Activated T-helper 2 cell treated with anti-CD3 and anti-CD28 coated beads, Interferon-gamma antibody, Interleukin-2, Interleukin-4, amounts not matched to agents 10 μg/mL and 5 μg/mL and 100 μg/mL, durations not matched to agents 14 hours and 24 hours and 36 hours (primary cell): ENCODE measurements at places on chromosomes 2 and 18. TPM values are rescaled to one million over a fixed set of nuclear protein-coding genes. Genes with fewer than 3 reads are reported as not detected.

DNA sequence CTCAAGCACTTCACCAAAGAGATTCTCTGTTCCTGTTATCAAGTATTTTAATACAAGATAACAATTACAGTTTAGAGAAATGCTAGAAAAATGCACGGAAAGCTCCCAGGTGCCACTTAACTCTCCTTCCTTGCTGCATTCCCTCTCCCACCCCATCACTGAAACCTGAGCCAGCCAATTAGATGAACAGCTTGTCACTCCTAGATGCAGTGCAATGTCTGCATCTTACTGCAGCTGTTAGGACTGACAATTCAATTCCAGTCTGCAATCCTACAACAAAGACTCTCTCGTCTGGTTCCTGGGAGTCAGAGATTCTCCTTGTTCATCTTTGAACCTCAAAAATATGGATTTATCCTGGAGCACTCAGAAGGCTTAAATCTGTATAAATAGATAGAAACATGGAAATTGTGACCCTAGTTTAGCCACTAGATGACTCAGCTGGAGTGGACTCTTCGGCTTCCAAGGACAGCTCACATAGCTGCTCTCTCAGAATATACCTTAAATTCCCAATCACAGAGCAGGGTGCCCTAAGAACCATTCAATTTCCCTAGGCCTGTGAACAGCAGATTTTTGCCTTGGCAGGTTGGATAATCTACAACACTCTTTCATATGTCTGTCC is 311.1 kb downstream of the NRXN1 start:
- DNase-seq = no peak
- H3K27ac ChIP-seq = no peak overlapping the region
- H3K4me3 ChIP-seq = no peak overlapping the region
- H3K4me1 ChIP-seq = no peaks in the 10 kb centered on the region

GRCh38 chr2:81481994-81482368 is 1177.4 kb upstream of the LRRTM1 start:
- no peak overlapping the region for H3K27ac ChIP-seq
- no peak for DNase-seq
- H3K36me3 ChIP-seq = no peaks in the 10 kb centered on the region
- H3K4me1 ChIP-seq = no peaks in the 10 kb centered on the region
- H3K4me3 ChIP-seq = peak overlapping the region; percentile 30

DNA sequence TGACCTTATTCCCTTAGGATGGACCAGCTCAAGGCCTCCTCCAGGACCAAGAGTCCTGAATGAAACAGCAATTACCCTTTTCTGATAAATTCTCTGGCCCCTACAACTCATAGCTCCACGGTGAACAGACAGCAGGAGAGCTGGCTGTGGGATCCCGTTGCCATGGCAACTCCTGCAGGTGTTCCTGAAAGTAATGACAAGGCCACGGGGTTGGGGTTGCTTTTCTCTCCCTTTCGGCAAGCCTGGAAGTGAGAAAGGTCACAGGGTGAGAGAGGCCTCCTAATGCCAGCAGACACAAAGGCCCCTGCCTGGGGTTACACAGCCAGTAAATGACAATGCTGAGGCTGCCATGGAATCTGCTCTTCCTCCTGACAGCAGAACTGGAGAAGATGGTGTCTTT is 403.0 kb downstream of the NBAS start:
- H3K4me3 ChIP-seq = no peak overlapping the region
- H3K27me3 ChIP-seq = peaks cover 27% of the 10 kb centered on the region
- H3K4me1 ChIP-seq = peaks cover 11% of the 10 kb centered on the region
- H3K36me3 ChIP-seq = no peaks in the 10 kb centered on the region
- no peak overlapping the region for H3K27ac ChIP-seq

DNA sequence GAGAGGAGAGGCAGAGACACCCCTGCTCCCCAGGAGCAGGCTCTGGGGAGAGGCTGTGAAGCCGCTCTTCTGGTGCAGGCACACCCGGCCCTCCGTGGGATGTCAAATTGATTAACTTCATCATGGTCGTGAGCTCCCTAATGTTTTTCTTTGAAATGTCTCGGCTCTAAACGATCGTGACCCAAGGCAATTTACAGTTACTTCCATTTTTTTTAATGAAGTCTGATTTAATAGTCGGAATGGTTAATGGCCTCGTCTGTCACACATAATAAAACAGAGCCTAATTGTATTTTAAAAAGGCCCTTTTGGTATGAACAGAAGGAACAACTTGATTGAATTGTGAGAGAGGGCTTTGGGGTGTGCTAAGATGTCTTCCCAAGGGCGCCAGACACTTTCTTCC is 130.2 kb downstream of the SMAD2 start:
- no peak overlapping the region for H3K4me3 ChIP-seq
- H3K27me3 ChIP-seq = peaks cover 12% of the 10 kb centered on the region
- DNase-seq = no peak
- H3K36me3 ChIP-seq = no peaks in the 10 kb centered on the region
- no peak overlapping the region for H3K27ac ChIP-seq

DNA sequence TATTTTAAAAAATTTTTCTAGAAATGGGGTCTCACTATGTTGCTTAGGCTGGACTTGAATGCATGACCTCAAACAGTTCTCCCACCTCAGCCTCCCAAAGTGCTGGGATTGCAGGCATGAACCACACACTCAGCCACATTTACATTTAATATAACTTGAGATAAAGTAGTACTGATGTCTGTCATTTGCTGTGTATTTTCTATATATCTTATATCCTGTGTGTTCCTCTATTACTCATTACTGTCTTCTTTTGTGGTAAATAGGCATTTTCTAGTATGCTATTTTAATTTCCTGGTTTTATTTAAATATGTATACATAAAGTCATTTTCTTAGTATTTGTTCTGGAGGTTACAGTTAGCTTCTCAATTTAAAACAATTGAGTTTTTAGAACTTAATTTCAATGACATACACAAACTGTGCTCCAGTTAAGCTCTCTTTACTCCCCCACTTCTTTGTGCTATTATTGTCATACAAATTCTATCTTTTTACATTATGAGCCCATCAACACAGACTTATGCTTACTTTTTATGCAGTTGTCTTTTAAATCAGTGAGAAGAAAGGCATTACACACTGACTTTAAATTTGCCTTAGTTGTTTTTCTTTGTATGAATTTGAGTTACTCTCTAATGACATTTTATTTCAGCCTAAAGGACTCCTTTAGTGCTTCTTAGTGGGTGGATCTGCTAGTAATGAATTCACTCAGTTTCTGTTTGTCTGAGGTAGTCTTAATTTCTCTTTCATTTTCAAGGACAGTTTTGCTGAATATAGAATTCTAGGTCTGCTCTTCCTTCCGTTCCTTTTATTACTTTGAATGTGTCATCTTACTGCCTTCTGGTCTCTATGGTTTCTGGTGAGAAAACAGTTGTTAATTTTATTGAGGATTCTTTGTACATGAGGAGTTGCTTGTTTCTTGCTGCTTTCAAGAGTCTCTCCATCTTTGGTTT is 6.2 kb upstream of the INPP4A start:
- DNase-seq = peak; percentile 4
- peaks cover 24% of the 10 kb centered on the region for H3K36me3 ChIP-seq
- H3K4me1 ChIP-seq = peaks cover 25% of the 10 kb centered on the region
- peak overlapping the region; percentile 93 for H3K27ac ChIP-seq
- H3K4me3 ChIP-seq = peak overlapping the region; percentile 61

- no peak overlapping the region for H3K27ac ChIP-seq
- peaks cover 7% of the 10 kb centered on the region for H3K36me3 ChIP-seq
- no peak for DNase-seq
- H3K4me3 ChIP-seq = peak overlapping the region; percentile 57
These were observed 979 bp downstream of the LONRF2 start for GRCh38 chr2:100321179-100321865.

DNA sequence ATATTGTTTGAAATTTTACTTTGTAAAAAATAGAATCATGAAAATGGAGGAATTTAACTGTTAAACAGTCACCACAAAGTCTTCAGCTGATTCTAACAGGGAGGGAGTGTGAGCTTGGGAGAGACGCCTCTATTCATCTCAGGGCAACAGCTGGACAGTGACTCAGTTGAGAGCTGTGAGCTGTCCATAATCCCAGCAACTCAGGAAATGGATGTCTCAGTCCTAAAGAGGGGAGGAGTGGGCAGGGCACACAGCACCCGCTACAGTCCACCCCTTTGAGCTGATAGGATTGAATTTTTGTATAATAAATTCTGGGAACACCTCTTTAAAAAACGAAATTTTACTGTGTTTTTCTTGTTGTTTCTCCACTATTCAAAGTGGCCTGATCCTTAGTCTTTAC is 255.1 kb upstream of the THUMPD2 start:
- DNase-seq = no peak
- H3K27ac ChIP-seq = no peak overlapping the region
- H3K27me3 ChIP-seq = no peaks in the 10 kb centered on the region
- no peak overlapping the region for H3K4me3 ChIP-seq
- peaks cover 42% of the 10 kb centered on the region for H3K4me1 ChIP-seq

DNA sequence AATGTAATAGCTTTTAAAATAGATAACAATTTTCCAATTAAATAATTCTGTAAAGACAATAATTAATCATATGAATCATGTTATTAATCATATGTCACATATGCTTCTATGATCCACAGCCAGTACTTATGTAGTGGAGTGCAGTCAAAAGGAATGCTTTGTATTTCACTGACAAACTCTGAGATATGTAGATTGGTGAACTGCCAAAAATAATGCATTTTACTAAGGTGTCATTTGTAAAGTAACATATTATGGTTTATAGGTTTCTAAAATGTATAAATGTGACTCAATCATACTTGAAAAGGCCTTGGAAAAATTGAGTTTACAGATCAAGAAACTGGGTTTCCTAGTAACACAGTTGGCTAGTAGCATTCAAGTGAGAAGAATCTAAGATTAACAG is 93.8 kb upstream of the KCNH7 start:
- no peaks in the 10 kb centered on the region for H3K27me3 ChIP-seq
- DNase-seq = no peak
- no peak overlapping the region for H3K4me3 ChIP-seq
- no peak overlapping the region for H3K27ac ChIP-seq

GRCh38 chr18:13014818-13015217 is 23.7 kb downstream of the CEP192 start:
- no peaks in the 10 kb centered on the region for H3K27me3 ChIP-seq
- DNase-seq = no peak
- no peak overlapping the region for H3K27ac ChIP-seq
- no peak overlapping the region for H3K4me3 ChIP-seq
- peaks cover 11% of the 10 kb centered on the region for H3K4me1 ChIP-seq

DNA sequence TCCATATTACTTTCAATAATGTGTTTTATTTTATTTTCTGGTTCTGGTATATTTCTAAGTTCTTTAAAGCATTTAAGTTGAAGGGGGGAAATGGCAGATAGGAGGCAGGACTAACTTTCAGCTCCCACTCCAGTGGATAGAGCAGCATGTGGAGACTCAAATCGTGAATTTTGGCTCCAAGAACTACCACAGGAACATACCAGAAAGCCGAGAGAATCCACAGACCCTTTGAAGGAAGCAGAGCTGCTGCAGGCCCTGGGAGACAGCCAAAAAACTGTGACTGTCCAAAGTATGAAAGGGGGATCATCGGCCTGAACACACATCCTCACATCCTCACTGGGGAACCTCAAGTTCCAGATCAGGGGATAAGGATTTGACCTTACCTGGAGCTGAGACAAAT is 207.6 kb upstream of the VWC2L start:
- no peaks in the 10 kb centered on the region for H3K36me3 ChIP-seq
- no peaks in the 10 kb centered on the region for H3K27me3 ChIP-seq
- no peak overlapping the region for H3K27ac ChIP-seq

GRCh38 chr2:24511894-24512293 is 20.8 kb downstream of the NCOA1 start:
- DNase-seq = no peak
- no peak overlapping the region for H3K27ac ChIP-seq
- no peaks in the 10 kb centered on the region for H3K36me3 ChIP-seq
- H3K27me3 ChIP-seq = no peaks in the 10 kb centered on the region
- H3K4me1 ChIP-seq = peaks cover 47% of the 10 kb centered on the region

DNA sequence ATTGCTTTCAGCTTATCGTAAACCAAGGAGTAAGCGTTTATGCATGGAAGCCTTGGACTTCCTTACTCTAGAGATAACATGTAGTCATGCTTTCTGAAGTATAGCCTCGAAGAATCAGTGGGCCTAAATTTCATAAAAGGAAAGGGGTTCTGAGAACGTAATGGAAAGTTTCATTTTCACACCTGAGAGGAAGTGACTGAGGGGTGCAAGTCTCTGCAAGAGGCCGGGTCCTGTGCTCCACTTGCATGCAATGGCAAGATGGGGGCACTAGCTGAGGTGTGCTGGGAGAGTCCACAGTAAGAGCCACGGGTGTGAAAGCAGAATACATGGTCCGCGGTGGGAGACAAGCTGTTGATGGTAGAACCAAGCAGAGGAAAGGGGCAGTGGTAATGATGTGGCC is 36.5 kb upstream of the C1D start:
- H3K4me3 ChIP-seq = no peak overlapping the region
- no peaks in the 10 kb centered on the region for H3K36me3 ChIP-seq
- DNase-seq = no peak
- H3K27ac ChIP-seq = no peak overlapping the region

GRCh38 chr2:23465936-23466335 is 81.0 kb downstream of the KLHL29 start:
- no peak overlapping the region for H3K4me3 ChIP-seq
- H3K4me1 ChIP-seq = peaks cover 3% of the 10 kb centered on the region
- no peak overlapping the region for H3K27ac ChIP-seq
- peaks cover 20% of the 10 kb centered on the region for H3K27me3 ChIP-seq
- no peaks in the 10 kb centered on the region for H3K36me3 ChIP-seq

GRCh38 chr2:202870431-202871299 is 901 bp downstream of the ICA1L start:
- peak overlapping the region; percentile 74 for H3K27ac ChIP-seq
- peak overlapping the region; percentile 84 for H3K4me3 ChIP-seq
- no peaks in the 10 kb centered on the region for H3K36me3 ChIP-seq

GRCh38 chr2:8244639-8245038 is 437.2 kb upstream of the ID2 start:
- peaks cover 38% of the 10 kb centered on the region for H3K36me3 ChIP-seq
- H3K4me3 ChIP-seq = no peak overlapping the region
- peaks cover 17% of the 10 kb centered on the region for H3K4me1 ChIP-seq
- no peak for DNase-seq
- peaks cover 4% of the 10 kb centered on the region for H3K27me3 ChIP-seq

The CD8A gene
- 1.8 and 2.8 TPM in 2 replicates for total RNA-seq

The PLGLB2 gene
- total RNA-seq = 2.0 and 2.5 TPM in 2 replicates

The ANKRD36C gene
- 69.4 and 75.5 TPM in 2 replicates for total RNA-seq

The DTNA gene
- total RNA-seq = 0.73 TPM in 1 of 2 replicates, not detected in the other

The MEX3C gene
- 48.6 and 49.3 TPM in 2 replicates for total RNA-seq

The BCL2 gene
- total RNA-seq = 76.1 and 79.0 TPM in 2 replicates

The EFHD1 gene
- 0.16 and 0.48 TPM in 2 replicates for total RNA-seq
